Fibroblast of skin of scalp (primary cell): ENCODE measurements at places on chromosomes 4 and X.

DNA sequence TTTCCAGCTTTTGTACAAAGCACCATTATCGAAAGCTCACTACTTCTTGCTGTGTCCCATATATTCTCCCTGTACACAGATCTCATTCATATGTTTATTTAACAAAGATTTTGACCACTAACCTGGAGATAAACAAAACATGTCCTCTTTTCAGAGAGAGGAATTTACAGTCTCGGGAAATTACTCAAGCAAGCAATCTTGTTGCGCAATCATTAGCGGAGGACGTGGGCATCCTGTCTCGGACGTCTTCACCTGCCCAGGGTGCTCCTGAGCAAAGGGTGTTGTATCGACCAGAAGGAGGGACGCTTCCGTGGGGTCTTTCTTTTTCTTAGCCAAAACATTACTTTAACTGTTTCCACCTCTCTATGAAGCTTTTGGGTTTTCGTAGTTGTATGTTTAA, 66.5 kb upstream of the CLCN4 start:
- DNase-seq: no peak

DNA sequence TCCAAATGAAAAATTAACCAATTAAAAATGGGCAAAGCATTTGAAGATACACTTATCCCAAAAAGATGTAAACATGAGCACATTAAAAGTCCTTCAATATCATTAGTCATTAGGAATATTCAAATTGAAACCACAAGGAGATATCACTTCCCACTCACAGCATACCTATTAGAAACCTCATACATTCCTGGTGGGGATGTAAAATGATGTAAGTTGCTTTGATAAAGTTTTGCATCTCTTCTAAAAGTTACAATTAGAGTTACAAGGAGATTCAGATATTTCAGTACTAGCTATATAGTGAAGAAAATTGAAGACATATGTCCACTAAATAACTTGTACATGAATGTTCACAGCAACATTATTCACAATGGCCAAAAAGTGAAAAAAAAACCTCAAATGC, 1109.3 kb upstream of the LCORL start:
- DNase-seq: peak; percentile 51

- DNase-seq: peak; percentile 80
Observed at GRCh38 chr4:8260656-8261111, 8.9 kb upstream of the HTRA3 start.

- peak; percentile 76 for DNase-seq
Observed at GRCh38 chr4:88592600-88593448, 544 bp downstream of the HERC3 start.

- DNase-seq: peak; percentile 77
Observed at GRCh38 chr4:183504930-183505610, at the start of gene ING2. Gene ING2 (plus strand): TSS chr4:183505058. CDS start chr4:183505196, 138 bp downstream.

DNA sequence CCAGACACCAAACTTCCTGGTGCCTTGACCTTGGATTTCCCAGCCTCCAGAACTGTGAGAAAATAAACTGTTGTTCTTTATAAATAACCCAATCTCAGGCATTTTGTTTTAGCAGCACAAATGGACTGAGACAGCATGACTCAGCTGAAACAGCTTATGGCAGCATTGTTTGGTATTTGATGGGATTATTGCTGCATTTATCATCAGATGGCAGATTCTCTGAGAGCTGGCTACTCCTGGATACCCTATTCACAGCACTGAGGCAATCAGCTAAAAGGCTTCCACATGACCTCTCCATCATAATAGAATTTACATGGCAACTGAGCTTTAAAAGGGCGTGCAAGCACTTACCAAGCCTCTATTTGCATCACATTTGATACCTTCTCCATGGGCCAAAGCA, 623.1 kb upstream of the CPEB2 start:
- DNase-seq: peak; percentile 25

GRCh38 chrX:71976753-71977152, 66.1 kb downstream of the NHSL2 start:
- DNase-seq: peak; percentile 33

DNA sequence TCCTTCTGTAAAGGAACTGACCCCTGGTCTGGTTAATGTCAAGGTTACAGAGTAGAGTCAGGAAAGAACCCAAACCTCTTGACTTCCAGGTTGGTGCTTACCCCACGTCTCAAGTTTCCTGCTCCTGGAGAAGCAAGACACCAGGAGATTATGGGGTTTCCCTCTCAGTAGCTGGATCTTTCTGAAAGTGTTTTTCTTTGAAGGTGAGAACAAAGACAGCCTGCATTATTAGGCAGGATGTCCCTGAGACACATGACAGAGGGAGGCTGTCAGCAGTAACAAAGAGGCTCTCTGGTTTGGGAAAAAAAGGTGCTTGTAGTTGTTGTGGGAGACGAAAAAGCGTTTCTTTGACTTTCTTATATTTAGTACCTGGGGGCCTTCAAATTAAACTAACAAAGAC, 44.7 kb upstream of the IGFBP7 start:
- no peak for DNase-seq

DNA sequence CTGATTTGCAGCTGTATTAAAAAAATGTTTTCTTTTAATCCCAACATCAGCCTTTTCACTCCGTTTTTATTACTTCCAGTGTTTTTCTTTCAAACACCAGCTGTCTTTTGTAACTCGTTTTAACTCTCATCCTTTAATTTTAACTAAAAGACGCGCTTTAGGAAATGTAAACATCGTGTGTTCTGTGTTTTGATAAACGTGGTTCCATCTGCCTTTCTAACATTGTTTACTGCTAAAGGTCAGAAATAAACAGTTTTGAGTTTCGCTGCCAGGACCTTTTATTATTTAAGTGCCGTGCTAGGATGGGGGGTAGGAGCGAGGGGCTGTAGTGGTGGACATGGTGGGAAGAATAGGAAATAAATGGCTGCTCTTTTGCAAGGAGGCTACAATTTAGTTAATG, 1.5 kb downstream of the N4BP2 start:
- DNase-seq: no peak
